Kidney (tissue), 22 donors: ENCODE measurements at places on chromosomes 7 and 10. TPM values are rescaled to one million over a fixed set of nuclear protein-coding genes. Genes with fewer than 3 reads are reported as not detected.

DNA sequence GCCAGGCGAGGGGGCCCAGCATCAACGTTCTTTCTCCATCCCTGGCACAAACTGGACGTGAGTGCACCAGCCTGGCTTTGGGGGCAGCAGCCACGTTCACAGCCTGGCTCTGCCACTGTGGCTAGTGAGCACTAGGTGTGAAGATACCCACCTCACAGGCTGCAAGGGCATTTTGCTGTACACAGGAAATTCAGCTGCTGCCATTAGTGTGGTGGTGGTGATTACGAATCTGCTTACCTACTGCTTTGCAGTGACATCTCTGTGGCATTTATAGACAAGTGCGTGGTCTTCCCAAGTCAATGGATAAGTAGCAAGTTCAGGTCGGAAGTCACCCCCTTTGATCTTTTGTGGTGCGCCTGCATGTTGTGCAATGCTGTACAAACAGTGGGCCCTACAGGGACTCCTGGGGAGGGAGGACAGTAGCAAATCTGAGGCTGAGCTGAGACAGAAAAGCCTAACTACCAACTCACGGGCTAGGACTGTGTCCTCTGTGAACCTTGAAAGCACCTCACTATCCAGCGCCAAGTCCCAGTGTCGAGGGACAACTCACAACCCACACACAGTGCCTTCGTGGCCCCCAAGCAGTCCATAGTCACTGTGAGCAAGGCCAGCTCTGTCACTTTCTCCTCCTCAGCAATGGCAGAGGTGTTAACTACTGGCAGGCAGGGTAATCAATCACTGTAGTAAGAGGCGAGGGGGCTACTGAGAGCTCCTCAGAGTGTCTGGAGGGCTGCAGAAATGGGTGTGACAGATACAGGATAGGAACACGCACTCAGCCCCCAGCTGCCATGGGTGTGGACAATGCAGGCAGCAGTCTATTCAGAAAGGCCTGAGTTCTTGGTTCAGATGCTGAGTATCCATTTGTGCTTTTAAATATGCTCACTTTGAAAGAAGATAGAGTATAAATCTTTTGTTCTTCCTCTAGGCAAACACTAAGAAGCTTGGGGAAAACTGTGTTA is 17.0 kb upstream of the MMP21 start:
- no peak for DNase-seq

DNA sequence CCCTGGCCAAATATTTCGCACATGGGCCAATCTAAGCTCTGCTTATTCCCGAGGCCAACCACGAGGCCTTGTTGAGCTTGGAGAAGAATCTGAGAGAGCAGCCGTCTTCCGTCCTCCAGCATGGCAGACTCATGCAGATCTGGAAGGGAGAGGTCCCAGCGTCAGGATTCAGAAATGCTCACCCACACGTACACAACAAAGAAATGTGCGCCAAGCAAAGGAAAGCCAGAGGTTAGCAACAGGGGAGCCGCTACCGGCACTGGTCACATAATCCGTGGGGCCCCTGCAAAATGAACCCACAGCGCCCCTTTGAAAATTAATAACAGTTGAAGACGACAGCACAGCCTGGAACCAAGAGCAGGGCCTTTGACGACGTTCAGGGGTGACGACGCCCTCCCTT is 25.4 kb upstream of the PRKAG2 start:
- no peak for DNase-seq

DNA sequence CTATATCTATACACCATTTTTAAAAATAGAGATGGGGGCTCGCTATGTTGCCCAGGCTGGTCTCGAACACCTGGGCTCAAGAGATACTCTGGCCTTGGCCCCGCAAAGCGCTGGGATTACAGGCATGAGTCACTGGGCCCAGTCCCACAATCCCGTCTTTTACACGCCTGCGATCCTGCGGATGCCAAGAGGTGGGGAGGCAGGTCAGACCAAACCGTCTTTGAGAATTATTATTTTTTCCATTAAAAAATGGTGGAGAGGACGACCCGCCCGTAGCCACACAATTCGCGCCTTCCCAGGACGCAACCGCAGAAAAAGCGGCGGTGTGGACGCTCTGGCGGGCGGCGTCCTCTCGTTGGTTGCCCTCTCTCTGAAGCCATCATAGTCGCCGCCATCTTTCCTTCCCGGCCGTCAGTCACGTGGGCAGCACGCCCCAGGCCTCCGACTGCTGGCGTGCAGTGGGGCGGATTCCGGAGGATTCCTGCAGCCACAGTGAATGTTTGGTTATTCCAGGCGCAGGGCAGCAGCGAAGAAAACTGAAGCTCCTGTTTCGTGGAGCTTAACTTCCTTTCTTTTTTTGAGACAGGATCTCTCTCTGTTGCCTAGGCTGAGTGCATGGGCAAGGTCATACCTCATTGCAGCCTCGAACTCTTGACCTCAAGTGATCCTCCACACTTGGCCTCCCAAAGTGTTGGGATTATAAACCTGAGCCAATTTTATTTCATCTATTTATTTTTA is 9.9 kb upstream of the EPHB4 start:
- peak; percentile 94 for DNase-seq

DNA sequence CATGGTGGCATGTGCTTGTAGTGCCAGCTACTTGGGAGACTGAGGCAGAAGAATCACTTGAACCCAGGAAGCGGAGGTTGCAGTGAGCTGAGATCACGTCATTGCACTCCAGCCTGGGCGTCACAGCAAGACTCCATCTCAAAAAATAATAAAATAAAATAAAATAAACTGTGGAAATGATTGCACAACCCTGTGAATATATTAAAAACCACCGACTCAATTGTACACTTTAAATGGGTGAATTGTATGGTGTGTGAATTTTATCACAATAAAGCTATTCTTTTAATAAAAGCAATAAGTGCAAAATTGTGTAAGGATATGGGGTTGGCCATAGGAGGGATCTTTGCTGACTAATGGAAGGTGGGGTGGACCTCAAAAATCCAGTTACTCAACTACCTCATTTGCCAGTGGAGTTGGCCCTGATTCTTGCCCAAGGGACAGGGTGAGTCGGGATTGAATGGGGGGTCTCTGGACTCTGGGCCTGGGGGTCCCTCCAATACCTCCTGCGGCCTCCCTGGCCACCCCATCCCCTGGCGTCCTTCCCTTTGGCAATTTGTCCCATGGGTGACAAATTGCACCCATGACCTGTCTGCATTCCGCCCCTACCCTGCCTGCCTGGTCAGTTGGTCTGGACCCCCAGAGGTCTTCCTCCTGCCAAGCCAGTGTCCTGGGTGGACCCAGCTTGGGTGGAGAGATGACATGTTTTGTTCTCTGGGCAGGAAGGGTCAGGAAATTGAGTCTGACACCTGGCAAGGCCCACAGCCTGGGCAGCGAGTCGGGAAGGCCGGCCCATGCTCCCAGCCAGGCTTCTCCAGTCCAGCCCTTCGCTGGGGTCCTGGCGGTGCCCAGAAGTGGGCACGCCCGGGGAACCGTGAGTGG is 61.7 kb upstream of the ELN start:
- DNase-seq = no peak

GRCh38 chr7:66902844-66903180 is 18.2 kb upstream of the TMEM248 start:
- DNase-seq = no peak

DNA sequence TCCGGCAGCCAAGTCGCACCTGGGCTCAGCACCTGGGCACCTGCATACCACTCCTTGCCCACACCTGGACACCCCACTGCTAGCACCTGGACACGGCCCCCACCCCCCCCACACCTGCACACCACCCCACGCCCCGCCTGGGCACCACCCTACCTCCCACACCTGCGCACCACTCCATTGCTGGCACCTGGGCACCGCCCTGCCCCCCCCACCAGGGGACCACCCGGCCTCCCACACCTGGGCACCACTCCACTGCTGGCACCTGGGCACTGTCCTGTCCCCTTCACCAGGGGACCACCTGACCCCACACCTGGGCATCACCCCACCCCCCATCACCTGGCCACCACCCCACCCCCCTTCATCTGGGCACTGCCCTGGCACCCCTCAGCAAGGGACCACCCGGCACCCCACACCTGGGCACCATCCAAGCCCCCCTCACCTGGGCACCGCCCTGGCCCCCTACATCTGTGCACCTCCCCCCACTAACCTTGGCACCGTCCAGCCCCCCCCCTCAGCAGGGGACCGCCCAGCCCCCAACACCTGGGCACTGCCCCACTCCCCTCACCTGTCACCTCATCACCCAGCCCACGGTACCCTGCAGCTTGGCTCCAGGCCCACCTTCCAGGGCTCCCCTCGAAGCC is 33.8 kb upstream of the RNF32 start:
- no peak for DNase-seq

- no peak for DNase-seq
These were observed 73.8 kb downstream of the CREM start for GRCh38 chr10:35200487-35200886.

SH2B2 gene
- total RNA-seq = 11.0 TPM

INMT gene
- total RNA-seq = 44.8 TPM

TUBAL3 gene
- total RNA-seq = 0.44 TPM
